ENCODE measurements at places on chromosomes 3 and 15.

DNA sequence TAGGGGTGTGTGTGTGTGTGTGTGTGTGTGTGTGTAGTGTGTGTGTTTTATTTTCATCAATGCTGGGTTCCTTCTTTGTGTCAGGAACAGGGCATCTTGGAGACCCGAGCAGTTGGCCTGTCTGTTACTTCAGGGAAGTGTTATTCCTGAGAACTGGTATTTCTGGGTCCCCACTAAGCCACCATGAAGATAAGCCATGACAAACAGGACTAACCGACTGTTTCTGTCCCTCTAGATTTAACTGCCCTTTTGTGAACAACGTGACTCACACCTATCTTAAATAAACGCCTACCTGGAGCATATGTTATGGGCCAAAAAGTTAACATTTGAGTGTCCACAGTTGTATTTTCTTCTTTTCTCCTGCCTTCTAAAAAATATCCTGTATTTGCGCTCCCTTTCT lies 19.5 kb downstream of the SIDT1 start:
- no peak for DNase-seq

DNA sequence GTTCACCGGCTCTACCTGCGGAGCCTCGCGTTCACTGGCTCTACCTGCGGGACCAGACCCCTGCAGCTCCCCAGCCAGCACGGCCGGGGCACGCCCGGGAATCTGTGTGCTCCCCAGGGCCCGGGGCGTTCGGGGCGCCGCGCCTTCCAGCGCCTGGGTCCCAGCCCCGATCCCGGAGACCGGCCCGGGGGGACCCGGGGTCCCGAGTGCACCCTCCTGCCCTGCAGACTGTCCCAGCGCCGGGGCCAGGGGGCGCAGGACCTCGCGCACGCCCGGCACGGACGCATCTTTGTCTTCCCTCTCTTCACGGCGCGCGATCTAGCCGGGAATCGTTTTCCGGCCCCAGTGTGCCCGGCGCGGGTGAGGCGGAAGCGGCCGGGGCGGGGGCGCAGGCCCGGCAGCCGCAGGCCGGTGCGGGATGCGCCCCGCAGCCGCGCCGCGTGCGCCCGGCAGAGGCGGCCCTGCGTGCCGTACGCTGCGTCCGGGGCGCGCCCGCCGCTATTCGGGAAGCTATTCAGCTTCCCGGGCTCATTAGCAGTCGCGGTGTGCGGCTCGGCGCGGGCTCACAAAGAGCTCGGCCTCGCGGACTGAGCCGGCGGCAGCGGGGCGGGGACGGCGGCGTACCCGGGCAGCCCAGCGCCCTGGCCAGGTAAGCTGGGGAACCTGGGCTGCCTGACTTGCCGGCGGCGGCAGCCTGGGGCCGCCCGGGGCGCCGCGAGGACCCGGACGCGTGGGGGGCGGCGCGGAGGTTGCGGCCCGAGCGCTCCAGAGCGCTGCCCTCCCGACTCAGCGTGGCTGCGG lies at the start of gene APBA2:
Gene APBA2 (plus strand): TSS at position 345 of the 801 bp plus-strand sequence. CDS start 167,911 bp downstream, outside the sequence.
- peak; percentile 18 for DNase-seq

DNA sequence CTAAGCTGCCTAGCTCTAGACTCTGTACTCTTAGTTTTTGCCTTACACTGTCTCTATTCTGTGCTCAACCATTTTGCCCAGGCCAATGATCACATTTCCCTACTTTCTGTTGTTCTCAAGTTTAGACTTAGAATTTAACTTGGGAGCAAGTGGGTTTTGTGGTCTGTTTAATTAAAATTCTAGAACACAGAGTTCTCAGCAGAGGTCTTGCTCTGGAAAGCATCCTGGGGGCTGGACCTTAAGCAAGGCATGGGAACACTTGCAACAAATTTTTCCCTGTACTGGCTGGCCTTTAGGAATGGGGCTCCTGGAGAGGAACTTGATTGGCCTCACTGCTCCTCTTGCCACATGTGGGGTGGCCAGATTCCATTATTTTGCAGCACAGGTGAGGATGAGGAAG lies 236.3 kb upstream of the LRTM1 start:
- no peak for DNase-seq

DNA sequence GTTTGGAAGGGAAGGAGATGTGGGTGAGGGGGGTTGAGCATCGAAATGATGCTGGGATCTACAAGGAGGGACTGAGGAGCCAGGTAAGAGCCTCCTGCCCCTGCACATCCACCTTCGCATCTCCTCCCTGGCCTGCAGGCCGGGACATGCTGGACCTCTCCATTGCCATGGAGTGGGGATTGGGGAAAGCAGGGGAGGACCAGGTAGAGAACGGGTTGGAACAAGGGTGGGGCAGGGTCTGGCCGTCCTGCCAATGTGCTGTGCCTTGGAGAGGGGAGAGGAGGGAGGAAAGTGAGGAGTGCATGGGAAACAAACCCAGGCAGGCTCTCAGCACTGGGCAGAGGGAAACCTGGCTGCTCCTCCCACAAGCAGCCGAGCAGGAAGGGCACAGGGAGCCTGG lies 10.6 kb downstream of the PLA2G4B start:
- DNase-seq = no peak

GRCh38 chr15:89026167-89026566 lies 62.1 kb upstream of the ABHD2 start:
- DNase-seq = no peak

DNA sequence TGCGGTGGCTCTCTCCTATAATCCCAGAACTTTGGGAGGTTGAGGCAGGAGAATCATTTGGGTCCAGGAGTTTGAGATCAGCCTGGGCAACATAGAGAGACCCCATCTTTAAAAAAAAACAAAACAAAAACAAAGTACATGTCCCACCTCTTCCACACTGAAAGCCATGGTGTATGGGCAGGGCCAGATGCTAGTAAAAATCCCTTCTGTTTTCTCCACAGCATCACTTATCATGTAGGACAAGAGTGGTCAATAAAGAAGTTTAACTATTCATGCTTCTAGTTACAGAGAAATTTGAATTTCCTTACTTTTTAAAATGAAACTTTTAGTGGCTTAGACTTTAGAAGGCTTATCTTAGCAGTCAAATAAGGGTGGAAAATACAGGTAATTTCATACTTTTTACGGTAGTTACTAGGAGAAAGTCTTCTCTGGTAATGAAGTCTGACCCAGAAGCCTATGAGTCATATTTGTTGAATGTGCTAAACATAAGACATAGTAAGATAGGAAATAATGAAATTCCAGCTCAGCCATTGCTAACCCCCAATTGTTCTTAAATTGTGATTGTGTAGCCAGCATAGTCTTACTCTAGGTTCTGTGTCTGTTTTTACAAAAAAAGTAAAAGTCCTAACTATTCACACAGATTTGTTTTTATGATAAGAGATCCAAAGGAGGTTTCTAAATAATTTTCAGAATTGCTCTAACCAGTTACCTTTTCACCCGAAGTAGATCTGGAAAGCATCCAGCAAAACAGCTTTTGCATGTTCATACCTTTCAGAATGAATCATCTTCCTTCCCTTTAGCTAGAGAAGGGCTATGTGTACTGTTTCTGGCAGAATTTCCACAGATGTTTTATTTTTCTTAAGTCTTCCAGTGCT lies 16.4 kb upstream of the ZNF609 start:
- peak; percentile 69 for DNase-seq

- DNase-seq = peak; percentile 81
These were observed 1163.5 kb downstream of the ROBO1 start for GRCh38 chr3:78604341-78604740.

GRCh38 chr15:95989392-95989791 lies 341.1 kb upstream of the NR2F2 start:
- DNase-seq = no peak

GRCh38 chr3:195896361-195897080 lies 11.8 kb downstream of the TNK2 start:
- peak; percentile 63 for DNase-seq

GRCh38 chr3:4387210-4388204 lies 79.6 kb downstream of the SUMF1 start:
- DNase-seq = no peak

DNA sequence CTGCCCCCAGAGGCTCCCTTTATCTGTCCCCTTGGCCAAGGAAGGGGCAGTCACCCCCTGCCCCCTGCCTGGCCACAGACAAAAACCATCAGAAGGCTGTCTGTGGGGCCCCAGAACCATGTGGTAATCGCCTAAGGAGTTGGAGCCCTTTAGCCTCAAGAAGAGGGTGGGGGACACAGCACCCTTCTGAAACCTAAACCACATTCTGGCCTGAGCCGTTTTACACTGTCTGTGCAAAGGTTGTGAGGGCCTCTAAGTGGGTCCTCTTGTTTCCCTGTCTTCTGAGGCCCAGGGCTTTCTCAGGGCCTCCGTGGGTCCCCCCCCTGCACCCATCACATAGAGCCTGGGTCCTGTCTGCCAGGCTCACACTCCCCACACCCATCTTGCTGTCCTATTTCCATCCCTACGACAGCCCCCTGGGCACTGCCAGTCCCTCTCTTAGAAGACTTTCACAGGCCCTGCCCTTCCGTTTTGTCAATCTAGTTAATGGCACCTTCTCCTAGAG lies 17.9 kb upstream of the RPUSD3 start:
- DNase-seq = no peak

DNA sequence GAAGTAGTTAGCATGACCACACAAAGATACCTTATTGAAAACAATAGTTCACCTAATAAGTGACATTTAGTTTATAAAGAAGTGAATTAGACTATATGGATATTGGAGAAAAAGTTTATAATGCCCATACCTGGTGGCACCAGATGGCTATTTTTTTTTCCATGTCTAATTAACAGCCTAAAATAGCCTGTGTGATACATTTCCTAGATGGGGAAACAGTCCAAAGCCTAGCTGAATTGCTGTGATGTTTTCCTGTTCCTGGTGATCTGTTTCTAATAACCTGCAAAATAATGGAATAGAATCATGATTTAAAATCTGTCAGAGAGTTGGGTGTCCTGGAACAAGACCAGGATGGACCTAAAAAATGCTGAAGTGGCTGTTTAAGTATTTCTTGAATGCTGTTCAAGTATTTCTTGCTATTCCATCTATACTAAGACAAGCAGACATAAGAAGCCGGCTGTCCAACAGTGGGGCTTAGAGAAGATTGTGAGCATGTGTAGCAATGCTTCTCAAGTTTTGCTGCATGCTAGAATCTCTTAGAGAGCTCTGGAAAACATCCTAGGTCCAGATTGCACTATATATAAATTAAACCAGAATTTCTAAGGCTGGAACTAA lies 31.3 kb downstream of the LRRC3B start:
- DNase-seq = no peak

- DNase-seq = no peak
These were observed 851.1 kb downstream of the FHIT start for GRCh38 chr3:60399861-60400845.

GRCh38 chr15:28881170-28881569 lies 4.6 kb upstream of the APBA2 start:
- DNase-seq = no peak

- peak; percentile 53 for DNase-seq
These were observed 287.5 kb downstream of the MAGI1 start for GRCh38 chr3:65751123-65751700.

GRCh38 chr3:34884007-34884406 lies 755.3 kb upstream of the ARPP21 start:
- no peak for DNase-seq

DNA sequence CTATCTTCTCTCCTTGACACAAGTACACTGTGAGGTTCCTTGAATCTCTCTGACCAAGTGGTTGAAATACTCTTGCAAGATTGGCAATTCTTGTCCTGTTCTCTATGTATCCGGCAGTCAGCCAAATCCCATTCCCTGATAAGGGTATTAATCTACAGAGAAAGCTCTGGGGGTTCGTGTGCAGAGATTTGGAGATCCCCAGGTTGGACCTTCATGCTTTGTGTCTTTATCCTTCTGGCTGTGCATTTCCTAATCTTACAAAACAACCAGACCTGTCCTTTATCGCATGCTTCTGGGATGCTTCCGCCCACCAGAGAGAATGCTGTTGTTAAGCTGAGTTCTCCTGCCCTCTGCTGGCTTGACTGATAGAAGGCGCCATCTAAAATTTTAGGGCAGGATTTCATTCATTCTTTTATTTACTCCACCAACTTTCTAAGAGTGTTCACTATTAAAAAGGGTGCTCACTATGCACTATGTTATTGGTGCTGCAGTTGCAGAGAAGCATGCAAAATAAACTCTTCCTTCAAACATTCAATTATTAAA lies 8.6 kb upstream of the SST start:
- peak; percentile 69 for DNase-seq

- DNase-seq = no peak
These were observed 125.1 kb upstream of the SLC25A36 start for GRCh38 chr3:140816372-140817195.

DNA sequence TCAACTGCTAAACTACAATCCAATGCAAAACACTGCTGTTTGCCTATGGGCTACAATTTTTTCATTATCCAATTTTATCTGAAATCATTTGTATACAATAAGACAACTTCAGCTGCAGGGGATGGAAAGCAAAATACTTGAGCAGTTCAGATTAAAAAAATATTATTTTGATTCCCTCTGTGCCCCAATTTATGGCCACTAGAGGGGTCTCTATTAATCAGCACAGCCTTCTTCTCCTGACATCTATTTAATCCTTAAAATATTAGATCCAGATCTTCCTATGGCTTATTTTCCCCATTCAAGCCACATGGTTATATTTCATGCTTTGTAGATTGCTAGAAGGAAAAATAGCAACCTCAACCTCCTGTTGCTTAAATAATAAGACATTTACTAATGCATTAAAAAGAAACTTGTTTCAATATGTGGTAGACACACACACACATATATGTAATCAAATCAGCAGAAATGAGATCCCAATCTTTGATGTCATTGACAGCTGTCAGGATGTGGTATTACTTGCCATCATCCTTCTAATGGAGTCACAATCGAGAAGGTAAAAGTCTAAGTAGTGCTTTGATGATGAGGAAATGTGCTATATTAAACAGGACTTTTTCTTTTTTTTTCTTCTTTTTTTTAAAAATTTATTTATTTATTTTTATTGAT lies 104.2 kb downstream of the P2RY1 start:
- DNase-seq = no peak

DNA sequence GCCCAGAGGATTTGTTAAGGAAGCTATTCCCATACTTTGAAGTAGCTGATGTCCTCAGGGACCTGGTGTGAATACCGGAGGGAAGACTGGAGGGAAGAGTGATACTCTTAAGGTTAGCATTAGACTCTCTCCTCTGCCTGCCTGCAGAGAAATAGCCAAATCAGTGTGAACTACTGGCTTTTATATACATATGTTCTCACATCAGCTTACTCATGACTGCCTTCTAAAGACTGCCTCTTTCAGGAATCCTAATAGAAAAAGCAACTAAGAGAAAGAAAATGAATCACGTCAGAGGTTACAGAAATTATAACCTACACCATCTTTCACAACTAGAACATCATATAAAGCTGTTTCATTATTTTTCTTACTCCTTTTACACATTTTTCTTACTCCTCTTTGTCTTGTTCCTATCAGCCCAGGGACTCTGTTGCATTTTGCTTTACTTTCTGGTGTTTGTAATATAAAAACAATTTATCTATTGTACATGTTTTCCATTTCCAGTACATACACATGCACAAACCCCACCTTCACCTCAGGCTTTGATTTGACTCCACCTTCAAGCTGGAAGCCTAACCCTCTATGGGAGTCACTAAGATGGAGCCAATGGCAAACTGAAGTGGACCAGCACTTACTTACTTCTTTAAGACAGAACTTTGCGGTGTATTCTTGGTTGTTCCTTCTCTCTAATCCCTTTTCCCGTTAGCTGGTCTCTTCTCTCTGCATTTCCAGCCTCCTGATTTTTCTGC lies 257.7 kb upstream of the UBE2E1 start:
- DNase-seq = no peak

Data from brain microvascular endothelial cell (primary cell).